SJCRH30 (cell line): ENCODE measurements at places on chromosomes 2 and 18. TPM values are rescaled to one million over a fixed set of nuclear protein-coding genes. Genes with fewer than 3 reads are reported as not detected.

GRCh38 chr2:108905906-108906305, 83.1 kb downstream of the EDAR start:
- H3K27me3 ChIP-seq = no peaks in the 10 kb centered on the region
- H3K4me3 ChIP-seq = no peak overlapping the region
- H3K4me1 ChIP-seq = peaks cover 14% of the 10 kb centered on the region; the same call in 1 of the 2 replicates
- no peaks in the 10 kb centered on the region for H3K36me3 ChIP-seq
- no peak overlapping the region for H3K27ac ChIP-seq

Gene KCNG2
- not detected in 2 replicates for total RNA-seq

- DNase-seq = no peak
- peak overlapping the region; percentile 46 for H3K27ac ChIP-seq
- peaks cover 17% of the 10 kb centered on the region for H3K36me3 ChIP-seq
- H3K4me3 ChIP-seq = peak overlapping the region; percentile 82
- no peaks in the 10 kb centered on the region for H3K27me3 ChIP-seq
- H3K4me1 ChIP-seq = peaks cover 8% of the 10 kb centered on the region
Observed at GRCh38 chr2:241356871-241357260, 781 bp downstream of the FARP2 start.

- no peak overlapping the region for H3K4me3 ChIP-seq
- no peak overlapping the region for H3K27ac ChIP-seq
- no peaks in the 10 kb centered on the region; the same call in 1 of the 2 replicates for H3K36me3 ChIP-seq
- no peak for DNase-seq
Observed at GRCh38 chr2:187155476-187155875, 292.6 kb downstream of the CALCRL start.

DNA sequence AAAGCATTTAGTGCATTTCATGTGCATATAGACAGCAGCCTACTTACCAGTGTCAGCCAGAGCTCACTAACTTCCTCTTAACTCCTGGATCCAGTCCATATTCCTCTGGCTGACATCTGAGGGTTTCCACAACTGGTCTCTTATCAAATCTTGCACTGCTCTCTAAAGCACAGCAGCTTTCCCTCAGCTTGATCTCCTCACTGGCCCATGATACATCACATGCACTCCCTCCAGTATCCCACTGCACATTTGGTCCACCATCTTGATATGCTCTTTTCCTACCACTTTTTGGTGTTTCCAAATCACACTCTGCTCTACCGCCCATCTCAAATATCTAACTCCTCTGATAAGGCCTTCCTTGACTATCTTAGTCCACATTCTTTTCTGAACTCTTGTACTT, 105.0 kb upstream of the ZFP36L2 start:
- no peak overlapping the region for H3K4me3 ChIP-seq
- no peak for DNase-seq
- no peaks in the 10 kb centered on the region for H3K36me3 ChIP-seq
- no peak overlapping the region for H3K27ac ChIP-seq
- H3K4me1 ChIP-seq = peaks cover 37% of the 10 kb centered on the region

DNA sequence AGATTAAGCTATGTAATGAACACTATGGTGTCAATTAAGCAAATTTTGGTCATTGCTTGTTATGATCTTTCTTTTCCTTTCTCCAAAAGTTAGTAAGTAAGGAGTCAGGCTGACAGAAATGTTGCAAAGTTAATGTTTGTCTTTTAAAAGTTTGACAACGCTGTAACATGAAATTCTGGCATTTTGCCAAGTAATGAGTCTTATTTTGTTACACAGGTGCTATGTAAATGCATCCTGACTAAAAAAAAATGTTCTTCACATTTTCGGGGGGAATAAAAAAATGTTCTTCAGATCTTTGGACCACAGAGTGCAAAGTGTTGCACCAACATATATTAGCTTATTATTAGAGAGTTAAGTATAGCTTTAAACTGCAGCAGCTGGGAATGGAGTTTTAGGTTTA, 54.8 kb upstream of the PROKR1 start:
- no peak overlapping the region for H3K27ac ChIP-seq
- DNase-seq = no peak

GRCh38 chr2:236945431-236946016, 140.2 kb upstream of the COPS8 start:
- peaks cover 16% of the 10 kb centered on the region for H3K4me1 ChIP-seq
- H3K4me3 ChIP-seq = no peak overlapping the region
- no peak overlapping the region for H3K27ac ChIP-seq
- DNase-seq = no peak
- no peaks in the 10 kb centered on the region for H3K36me3 ChIP-seq
- H3K27me3 ChIP-seq = no peaks in the 10 kb centered on the region

DNA sequence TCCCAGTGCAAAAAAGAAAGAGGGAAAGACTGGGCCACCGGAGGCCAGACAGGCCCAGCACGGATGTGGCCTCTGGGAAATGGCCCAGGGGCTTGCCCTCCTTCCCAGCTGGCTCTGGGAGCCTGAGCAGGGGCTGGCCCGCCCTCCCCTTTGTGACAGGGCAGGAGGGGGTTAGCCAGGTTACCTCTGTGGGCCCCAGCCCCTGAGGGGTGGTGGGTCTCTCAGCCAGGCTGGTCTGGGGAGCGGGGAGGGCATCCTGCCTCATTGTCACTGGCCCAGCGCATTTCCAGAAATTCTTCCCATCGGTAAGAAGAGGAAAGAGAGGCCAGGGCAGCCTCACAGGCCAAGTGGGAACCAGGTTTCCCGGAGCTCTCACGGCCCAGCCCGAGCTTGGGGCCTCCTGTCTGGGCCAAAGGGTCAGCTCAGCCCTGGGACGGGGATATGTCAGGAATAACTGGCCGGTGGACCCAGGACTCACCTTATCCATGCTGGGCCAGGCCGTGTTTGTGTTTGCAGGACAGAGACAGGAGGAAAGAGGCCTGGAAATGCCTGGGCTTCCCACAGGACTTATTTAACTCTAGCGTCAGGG, 182.2 kb downstream of the ZFP36L2 start:
- H3K4me3 ChIP-seq = no peak overlapping the region
- no peak overlapping the region for H3K27ac ChIP-seq
- H3K36me3 ChIP-seq = no peaks in the 10 kb centered on the region

DNA sequence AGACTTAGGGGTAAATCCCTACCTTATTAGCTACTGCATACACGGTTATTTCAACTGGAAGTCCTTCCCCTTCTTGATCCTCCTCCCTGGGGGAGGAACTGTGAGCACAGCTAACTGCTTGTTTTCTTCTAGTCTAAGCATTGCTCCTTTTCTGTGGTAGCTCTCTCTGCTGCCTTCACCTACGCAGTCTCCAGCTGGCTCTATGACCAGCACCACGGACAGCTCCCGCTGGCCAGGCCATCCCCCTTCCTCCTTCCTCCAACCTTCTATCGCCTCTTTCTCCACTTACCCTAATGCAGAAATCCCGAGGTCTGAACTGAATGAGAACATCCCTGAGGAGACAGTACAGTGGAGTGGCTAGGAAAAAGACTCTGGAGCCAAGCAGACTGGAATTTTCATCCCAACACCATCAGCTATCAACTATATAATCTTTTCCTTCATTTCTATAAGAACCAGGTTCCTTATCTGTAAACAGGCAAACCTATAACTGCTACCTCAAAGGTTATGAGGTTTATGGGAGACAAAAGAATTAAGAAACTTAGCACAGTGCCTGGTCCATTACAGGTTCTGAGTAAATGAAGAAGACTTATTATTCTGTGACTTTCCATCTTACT, 4.7 kb upstream of the CFAP65 start:
- H3K4me1 ChIP-seq = no peaks in the 10 kb centered on the region
- H3K27me3 ChIP-seq = 0 out of 2 replicates have a peak, but pooled peaks cover 6% of the 10 kb centered on the region
- DNase-seq = peak; percentile 71
- no peaks in the 10 kb centered on the region for H3K36me3 ChIP-seq
- no peak overlapping the region for H3K4me3 ChIP-seq

DNA sequence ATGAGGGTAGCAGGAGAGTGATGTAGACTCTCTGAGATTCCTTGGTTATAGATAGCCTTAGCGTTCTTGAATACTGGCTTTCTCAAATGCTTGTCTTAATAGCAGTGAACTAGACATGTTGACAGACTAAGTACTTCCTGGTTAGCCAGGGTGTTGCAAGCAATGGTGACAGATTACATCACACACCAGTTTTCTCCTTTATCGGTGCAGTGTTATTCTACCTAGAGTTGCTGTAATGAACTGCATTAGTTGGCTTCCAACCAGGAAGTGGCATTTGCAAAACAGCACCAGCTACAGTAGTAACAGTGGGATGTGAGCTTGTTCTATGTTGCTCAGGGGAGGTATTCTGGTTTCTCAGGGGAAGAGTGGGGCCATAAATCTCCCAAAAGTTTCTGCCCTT, 582.2 kb upstream of the DDX18 start:
- no peak overlapping the region for H3K4me3 ChIP-seq
- no peaks in the 10 kb centered on the region for H3K27me3 ChIP-seq
- H3K27ac ChIP-seq = no peak overlapping the region
- H3K36me3 ChIP-seq = no peaks in the 10 kb centered on the region
- no peaks in the 10 kb centered on the region for H3K4me1 ChIP-seq

Gene GPR75
- total RNA-seq = 3.2 and 4.5 TPM in 2 replicates

Gene EFR3B
- 4.0 and 4.2 TPM in 2 replicates for total RNA-seq

DNA sequence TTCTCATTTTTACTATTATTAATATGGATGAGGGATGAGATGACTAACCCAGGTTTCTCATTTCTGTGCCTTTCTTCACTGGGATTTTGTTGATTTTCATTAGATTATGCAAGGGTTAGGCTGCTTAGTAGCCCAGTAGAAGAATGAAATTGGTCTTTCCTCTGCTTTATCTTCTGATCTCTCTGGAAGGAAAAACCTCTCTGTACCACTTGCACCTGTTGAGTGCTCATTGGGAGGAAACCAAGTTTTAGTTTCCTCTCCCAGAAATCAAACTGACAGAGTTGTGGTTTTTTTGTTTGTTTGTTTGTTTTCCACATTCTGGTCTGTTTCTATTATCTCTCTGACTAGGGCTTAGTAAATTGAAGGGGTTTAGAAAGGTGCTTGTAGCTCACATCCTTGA, 60.8 kb downstream of the KIAA1328 start:
- H3K27ac ChIP-seq = no peak overlapping the region
- no peak overlapping the region for H3K4me3 ChIP-seq
- no peaks in the 10 kb centered on the region for H3K36me3 ChIP-seq
- DNase-seq = no peak

DNA sequence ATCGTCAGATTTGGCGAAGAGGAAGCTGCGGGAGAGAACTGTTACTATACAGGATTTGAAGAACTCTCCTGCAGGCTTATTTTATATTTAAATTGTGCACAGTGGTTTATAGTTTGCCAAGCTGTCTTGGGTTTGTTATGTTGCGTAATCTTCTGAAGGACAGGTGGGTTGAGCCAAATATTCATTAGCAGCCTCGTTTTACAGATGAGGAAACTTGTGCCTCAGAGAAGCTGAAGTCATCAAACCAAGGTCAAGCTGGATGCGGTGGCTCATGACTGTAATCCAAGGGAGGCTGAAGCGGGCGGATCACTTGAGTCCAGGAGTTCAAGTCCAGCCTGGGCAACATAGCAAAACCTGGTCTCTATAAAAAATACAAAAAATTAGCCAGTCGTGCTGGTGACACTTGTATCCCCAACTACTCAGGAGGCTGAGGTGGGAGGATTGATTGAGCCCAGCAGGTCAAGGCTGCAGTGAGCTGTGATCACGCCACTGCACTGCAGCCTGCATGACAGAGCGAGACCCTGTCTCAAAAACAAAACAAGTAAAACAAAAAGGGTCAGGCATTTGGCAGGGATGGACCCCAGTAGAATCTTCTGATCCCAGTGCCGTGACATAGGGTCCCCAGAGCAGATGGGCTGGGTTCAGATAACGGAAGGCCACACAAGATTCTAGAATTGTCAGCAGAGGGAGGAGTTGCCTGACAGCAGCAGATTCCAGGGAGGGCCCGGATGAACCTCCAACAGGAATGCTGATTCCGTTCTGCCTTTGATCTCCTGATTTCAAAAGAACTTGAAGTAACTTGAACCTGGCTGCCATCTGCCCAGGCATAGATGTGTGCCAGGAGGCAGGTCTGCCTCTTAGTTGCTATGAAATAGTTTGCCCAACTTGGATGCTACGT, 50.6 kb downstream of the SH3BP4 start:
- peaks cover 64% of the 10 kb centered on the region for H3K4me1 ChIP-seq
- no peak overlapping the region for H3K27ac ChIP-seq
- no peaks in the 10 kb centered on the region for H3K27me3 ChIP-seq
- no peaks in the 10 kb centered on the region; the same call in 1 of the 2 replicates for H3K36me3 ChIP-seq
- H3K4me3 ChIP-seq = no peak overlapping the region
- DNase-seq = no peak

Gene SERPINB10
- not detected in 2 replicates for total RNA-seq

DNA sequence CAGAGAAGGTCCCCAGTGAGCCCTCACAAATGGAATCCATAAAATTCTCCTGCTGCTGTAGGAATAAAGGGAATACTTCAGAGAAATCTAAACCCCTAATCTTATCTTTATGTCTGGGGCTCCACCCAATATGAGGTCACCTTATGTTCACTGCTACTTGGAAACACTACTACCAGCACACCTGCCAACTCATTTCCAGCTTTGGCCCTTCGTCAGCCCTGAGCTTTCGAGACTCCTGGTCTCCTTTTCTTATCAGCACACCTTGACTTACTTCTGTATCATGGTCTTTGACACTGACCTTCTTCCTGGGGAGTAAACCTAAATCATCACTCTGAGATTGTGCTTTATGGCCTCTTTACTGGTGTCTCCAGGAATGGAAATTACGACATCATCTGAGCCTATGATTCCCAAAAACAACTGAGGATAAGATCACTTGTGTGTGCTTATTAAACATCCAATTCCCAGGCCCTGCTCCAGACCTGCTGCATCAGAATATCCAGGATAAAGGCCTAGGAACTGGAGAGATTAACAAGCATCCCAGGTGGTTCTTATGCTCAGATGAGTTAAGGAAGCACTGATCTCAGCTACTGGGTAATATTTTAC, 22.2 kb upstream of the ASNSD1 start:
- H3K4me1 ChIP-seq = no peaks in the 10 kb centered on the region
- H3K36me3 ChIP-seq = no peaks in the 10 kb centered on the region
- no peak overlapping the region for H3K27ac ChIP-seq

GRCh38 chr2:213007290-213007838, 144.0 kb downstream of the IKZF2 start:
- H3K4me3 ChIP-seq = no peak overlapping the region
- no peak overlapping the region for H3K27ac ChIP-seq
- DNase-seq = peak; percentile 18
- no peaks in the 10 kb centered on the region for H3K36me3 ChIP-seq
- no peaks in the 10 kb centered on the region for H3K4me1 ChIP-seq
- no peaks in the 10 kb centered on the region for H3K27me3 ChIP-seq

GRCh38 chr18:50405582-50406271, 30.9 kb downstream of the SKA1 start:
- no peaks in the 10 kb centered on the region for H3K36me3 ChIP-seq
- H3K4me1 ChIP-seq = no peaks in the 10 kb centered on the region
- DNase-seq = no peak
- no peaks in the 10 kb centered on the region for H3K27me3 ChIP-seq
- no peak overlapping the region for H3K4me3 ChIP-seq

GRCh38 chr2:158714420-158714819, 80.7 kb upstream of the DAPL1 start:
- H3K36me3 ChIP-seq = no peaks in the 10 kb centered on the region
- DNase-seq = no peak
- no peak overlapping the region for H3K27ac ChIP-seq
- no peak overlapping the region for H3K4me3 ChIP-seq
- no peaks in the 10 kb centered on the region for H3K27me3 ChIP-seq

- H3K27ac ChIP-seq = peak overlapping the region; percentile 53
- no peaks in the 10 kb centered on the region for H3K27me3 ChIP-seq
- H3K4me3 ChIP-seq = no peak overlapping the region
- H3K36me3 ChIP-seq = no peaks in the 10 kb centered on the region
Observed at GRCh38 chr18:62877411-62878221, 162.3 kb downstream of the PHLPP1 start.

Gene GNAL
- total RNA-seq = 2.6 and 2.9 TPM in 2 replicates
